ENCODE measurements at places on chromosomes 5 and 9.

DNA sequence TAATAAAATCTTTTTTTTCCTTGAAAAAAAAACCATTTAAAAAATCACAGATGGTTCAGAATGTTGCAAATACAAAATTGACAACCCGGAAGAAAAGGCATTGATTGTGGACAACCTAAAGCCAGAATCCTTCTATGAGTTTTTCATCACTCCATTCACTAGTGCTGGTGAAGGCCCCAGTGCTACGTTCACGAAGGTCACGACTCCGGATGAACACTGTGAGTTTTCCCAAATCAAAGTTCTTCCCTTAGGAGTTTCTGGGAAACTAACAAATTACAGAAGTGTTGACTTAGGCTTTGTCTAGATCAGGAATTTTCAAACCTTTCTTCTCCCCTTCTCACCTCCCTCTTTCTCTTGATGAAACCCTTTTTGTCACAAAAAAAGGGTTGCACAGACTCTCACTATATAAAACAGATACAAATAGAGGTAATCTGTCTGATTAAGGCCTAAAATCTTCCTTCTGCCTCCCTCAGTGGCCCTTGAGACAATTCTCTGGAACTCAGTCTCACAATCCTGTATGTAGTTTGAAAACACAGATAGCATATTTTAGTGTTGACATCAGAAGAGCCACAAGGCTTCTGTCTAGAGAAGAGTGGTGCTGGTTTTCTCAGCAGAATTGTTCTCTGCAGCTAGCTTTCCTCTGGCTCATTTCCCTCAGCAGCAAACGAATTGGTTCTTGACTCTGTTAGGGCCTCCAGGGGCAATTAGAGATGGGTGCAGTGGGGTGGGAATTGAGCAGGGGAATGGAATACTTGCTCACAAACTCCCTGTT, 79.5 kb downstream of the OSMR start:
- DNase-seq = no peak

GRCh38 chr5:129972465-129973141, 68.3 kb downstream of the CHSY3 start:
- no peak for DNase-seq

DNA sequence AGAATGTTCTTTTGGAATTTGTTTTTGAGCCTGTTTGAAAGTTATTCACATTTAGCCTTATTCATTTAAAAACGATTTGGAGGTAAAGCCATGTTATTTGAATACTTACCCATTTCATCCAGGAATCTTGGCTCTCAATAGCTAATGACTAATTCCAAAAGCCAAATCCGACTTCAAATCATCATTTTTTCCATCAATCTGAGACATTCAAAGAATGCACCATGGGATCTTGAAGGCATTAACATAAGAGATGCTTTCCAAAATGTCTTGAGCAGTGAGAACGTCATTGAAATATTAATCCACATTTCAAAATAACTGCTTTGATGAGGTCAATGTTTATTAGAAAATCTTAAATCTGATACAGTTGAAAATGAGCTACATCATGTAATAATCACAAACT, 617.0 kb upstream of the RORB start:
- no peak for DNase-seq

DNA sequence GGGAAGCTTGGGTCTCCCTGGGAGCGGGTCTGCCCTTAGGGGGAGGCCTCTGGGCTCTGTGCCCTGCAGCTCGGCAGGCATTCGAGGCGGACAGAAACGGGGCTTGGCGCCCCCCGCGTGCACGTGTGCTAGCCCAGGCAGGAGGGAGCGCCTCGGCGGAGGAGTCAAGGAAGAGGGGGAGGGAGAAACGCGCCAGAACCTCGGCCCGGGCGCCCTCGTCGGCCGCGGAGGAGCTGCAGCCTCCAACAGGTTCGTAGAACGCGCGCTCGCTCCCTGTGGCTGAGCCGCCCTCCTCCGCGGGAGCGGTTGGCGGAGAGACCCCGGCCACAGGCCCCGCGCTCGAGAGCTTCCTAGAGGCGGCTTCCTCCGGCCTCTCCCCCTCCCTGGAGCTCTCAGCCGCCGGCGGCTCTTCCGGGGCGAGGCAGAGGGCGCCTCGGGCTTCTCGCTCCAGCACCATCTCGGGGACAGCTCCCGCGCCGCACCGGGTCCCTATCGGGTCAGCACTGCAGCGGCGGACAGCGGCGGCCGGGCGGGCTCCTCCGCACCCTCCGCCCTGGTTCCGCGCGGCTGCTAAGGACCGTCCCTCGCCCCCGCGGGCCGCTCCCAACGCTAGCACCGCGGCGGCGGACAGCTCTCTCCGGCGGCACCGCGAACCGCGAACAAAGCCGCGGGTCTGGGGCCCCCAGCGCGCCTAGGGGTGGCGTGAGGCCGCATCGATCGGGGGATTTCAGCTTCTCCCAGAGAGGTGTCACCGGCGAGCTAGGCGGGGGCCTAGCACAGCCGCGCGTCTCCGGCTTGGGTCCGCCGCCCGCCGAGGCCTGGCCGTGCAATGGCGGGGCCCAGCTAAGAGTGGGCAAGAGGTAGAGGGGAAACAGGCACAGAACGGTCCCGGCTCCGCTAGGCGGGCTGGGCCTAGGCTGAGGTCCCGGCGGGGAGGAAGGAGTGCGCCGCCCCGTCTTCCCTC, 74.6 kb upstream of the CPLX2 start:
- DNase-seq = peak; percentile 62

- DNase-seq = peak; percentile 93
These were observed at the start of gene IFT74 for GRCh38 chr9:26955921-26956859. Gene IFT74, plus strand, starts transcription at chr9:26956412. Its CDS starts 5,556 bp downstream, at chr9:26961968.

DNA sequence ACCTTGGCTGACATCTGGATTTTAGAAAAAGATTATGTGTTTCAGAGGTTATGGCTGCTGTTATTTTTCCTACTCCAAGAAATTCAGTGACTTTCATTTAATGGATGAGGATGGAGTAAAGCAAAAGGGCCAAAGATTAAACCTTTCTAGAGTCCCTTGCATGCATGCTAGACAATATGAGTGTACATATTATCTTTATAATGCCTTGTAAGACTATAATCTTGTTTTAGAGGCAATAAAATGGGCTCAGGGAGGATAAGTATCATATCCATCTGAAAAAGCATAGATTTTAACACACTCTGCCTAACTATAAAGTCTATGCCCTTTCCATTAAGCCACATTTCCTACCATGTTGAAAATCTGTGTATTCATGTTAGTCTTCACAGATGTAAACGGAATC, 199.8 kb downstream of the EDIL3 start:
- DNase-seq = no peak

DNA sequence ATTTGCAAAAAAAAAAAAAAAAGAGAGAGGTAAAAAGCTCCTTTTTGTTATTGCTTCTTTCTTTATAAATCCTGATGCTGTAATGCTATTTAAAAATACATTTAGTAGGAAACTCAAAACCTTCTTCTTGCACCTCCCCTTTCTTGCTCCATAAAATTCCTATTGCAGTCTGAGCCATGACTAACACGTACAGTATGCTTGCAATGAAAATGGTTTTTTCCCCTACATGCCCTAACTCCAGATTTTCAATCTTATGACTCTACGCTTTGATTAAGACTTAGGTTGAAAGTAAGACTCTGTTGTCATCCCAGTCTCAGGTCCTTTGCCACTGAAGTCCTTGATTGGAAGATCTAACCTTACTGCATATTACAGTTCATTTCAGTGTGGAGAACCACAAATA, 23.9 kb downstream of the FGF10 start:
- no peak for DNase-seq

GRCh38 chr9:137975527-137975913, 97.9 kb downstream of the CACNA1B start:
- no peak for DNase-seq

DNA sequence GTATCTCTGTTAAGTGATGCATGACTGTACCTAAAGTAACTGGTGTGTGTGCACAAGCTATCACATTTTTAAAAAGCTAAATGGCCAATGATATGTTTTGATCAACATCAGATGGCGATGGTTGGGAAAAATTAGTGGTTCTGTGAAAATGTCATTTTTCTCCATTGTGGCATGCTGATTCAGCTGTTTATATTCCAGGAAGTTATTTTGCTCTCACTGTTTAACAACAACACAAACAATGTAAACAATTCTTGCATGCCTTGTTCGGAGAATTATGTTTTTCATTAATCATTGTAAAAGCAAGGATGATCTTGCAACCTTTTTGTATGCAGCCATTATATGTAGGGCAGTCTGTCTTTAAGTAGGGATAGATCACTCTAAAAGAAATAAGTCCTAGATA, 106.1 kb upstream of the LHFPL2 start:
- no peak for DNase-seq

DNA sequence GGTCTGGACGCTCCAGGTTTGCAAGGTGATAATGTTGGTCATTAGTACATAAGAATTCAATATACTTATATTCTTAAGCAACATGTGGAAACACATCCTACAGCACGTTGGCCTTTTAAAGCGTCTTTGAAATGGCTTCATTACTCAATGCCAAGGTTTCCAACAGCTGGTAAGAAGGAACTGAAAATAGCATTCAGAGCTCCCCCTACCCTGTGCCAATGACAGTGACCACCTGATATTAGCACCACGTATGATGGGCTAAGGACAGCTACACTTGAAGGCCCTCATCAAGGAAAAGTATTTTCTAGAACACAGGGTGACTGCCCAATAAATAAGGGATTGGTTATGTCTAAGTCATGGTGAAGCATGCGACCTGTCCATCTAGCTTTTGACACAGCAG, 9.9 kb downstream of the ZNF622 start:
- DNase-seq = no peak

GRCh38 chr9:5579881-5580280, 49.0 kb upstream of the RIC1 start:
- DNase-seq = no peak

GRCh38 chr9:18036422-18037187, 437.3 kb upstream of the ADAMTSL1 start:
- no peak for DNase-seq

DNA sequence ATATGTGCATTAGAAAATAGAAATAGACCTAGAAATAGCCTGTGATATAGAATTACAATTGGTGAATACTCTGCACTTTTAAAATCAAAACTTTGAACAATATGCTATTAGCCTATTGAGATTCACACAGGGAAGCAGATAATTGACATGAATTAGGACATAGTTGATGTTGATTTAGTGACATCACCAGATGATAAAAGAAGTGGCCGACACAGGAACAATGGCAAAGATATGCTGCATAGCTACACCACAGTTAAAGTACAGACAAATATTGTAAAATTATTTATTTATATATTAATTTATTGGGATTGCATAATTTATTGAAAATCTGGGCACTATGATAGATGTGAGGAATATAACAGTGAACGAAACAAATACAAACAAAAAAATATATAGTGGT, 261.5 kb upstream of the CCNH start:
- DNase-seq = no peak

Data from activated CD4-positive, alpha-beta T cell treated with anti-CD3 and anti-CD28 coated beads for 4 hours (primary cell).